ENCODE measurements at places on chromosomes 1 and 21. TPM values are rescaled to one million over a fixed set of nuclear protein-coding genes. Genes with fewer than 3 reads are reported as not detected.

The SMCP gene
- not detected for total RNA-seq

The NR1I3 gene
- total RNA-seq: not detected

The DCDC2B gene
- not detected for total RNA-seq

The PTPN7 gene
- total RNA-seq: 5.5 TPM

The PTAFR gene
- 16.4 TPM for total RNA-seq

The NBL1 gene
- total RNA-seq: 141 TPM

The CD1B gene
- 0.60 TPM for total RNA-seq

The NOL9 gene
- total RNA-seq: 28.7 TPM

The UBE2U gene
- total RNA-seq: not detected
